ENCODE measurements at places on chromosomes 3 and 15.

DNA sequence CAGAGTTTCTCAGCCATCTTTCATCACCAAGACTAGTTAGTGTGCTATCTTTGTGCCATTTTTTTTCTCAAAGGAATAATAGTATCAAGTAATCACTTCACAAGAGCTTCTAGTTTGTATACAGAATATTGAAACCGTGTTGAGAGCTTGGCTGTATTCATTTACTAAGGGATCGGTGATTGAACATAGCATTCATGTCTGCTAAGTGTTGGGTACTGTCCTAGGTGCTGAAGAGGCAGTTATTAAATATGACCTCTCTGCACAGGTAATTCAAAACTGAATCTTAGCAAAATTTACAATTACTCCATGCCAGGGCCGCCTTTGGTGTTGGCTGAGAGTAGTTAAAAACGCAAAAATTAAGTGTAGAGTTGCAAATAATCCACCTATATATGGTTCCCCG is 355.3 kb upstream of the RORA start:
- DNase-seq = no peak

DNA sequence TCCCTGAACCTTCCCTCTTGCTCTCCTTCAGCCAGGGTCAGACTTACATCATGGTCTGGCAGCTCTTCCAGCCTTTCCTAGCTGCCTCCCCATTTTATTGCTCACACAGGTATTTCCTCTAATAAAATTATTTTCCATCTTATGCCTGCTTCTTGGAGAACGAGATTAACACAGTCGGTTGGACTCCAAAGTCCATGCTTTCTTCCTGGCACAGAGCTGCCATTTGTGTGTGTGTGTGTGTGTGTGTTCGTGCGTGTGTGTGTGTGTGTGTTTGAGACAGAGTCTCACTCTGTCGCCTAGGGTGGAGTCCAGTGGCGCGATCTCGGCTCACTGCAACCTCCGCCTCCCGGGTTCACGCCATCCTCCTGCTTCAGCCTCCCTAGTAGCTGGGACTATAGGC is 15.5 kb downstream of the FSD2 start:
- no peak for DNase-seq

DNA sequence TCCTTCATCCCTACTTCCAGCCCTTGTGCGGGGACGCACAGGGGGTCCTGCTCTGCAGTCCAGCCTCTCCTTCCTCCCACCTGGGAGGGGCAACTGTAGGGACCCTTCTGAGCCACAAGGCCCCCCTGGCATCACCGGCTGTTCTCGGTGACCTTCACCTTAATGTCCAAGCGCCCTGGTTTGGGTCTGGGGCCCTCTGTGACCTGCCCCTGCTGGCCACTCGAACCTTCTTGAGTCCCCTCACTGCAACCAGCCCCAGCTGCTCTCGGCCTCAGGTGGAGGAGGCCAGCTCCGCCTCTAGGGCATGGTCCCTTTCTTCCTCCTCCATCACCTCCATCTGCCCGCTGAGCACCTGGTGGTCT is 57.9 kb downstream of the RGMA start:
- no peak for DNase-seq

- DNase-seq = no peak
Observed at GRCh38 chr3:186160691-186161243, 51.9 kb upstream of the ETV5 start.

DNA sequence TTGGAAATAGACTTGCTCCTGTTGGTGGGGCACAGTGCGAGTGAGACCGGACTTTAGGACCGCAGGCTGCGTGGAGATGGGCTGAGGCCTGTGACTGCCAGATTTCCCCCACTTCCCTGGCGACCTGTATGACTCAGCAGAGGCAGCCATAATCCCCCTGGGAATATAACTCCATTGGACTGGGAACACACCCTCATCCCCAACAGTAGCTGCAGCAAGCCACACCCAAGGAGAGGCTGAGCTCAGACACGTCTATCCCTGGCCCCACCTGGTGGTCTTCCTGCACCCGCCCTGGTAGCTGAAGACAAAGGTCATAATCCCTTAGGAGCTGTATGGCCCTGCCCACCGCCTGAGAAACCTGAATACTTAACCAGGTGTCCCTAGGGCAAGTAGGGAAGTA is 42.6 kb downstream of the DZIP1L start:
- DNase-seq = no peak

DNA sequence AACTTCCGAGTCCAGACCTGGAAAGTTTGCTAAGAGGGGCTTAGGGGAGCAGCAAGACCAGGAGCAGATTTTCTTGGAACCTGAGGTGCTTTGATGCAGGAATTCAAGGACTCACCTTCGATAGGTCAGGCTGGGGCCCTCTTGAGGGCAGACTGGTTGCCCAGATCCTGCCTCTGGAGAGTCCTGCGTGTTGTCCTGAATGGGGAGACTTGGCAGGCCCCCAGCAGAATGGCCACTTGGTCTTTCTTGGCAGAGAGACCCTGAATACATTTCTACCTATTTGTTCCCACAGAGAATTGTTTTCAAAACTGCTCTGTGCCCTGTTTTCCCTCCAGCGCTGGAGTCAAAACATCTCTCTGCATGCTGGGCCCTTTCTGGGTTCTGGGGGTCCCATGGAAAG is 4.2 kb downstream of the KLF13 start:
- DNase-seq = no peak

DNA sequence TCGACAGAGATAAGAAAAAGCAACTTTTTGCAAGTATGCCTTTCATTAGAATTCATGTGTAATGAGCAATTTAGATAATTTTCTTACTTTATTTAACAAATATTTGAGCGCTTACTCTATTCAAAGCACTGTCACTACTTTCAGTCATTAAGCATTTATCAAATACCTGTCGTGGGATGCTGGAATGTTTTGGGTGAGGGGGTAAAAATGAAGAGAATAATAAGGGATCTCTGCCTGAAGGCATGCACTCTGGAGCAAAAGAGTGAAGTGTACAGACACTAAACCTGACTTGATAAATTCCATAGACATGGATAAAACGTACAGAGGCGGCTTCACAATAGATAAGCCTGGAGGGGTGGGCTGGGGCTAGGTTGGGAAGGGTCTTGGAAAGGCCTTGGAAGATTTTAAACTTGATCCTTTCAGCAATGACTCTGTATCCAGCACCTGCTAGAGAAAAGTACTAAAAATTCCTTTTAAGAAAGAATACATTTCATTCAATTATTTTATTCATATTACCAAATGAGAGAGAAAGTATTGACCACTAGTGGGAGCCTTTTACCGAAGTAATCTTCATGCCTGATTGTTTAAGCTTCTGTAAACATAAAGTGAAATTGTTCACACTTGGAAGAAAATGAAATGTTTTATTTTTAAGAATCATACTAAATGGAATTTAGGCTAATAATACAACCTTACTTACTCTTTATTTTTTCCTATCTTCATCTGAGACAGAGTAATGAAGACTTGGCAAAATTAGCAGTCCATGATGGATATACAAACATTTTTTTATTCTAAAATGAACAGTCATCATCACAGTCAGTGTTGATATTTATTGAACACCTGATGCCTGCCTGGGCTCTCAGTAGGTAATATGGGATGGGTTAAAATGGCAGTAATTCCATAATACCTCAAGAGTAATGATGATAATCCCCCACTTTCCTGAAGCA is 113.2 kb downstream of the PPP2R3A start:
- DNase-seq = peak; percentile 48

DNA sequence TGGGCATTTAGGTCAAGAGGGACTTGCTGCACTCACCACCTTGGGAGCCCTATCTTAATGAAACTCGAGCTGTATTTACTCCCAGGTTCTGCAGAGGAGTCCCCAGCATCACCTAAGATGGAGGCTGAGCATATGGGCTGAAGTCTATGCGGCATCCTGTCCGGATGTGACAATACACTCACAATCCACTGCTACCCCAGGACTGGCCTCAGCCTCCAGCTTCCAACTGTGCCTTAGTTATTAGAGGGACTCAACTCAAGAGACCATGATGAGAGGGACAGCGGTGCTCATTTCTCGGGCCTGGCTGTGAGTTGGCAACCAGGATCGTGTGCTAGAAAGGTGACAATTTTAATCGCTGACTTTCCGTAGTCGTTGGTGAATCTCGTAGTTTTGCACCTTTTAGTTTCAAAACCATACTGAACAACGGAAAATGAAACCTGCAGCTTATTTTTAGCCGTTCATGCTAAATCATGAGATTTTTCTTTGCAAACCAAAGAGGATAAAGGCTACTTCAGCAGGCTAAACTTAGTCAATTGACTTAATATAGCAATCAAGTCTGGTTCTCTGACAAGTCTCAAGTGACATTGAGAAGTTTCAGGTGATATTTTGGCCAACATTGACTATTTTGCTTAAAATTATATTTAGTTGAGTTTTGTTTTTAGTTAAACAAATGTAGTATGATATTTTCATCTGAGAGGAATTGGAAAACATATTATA is 11.1 kb downstream of the ZBTB38 start:
- peak; percentile 59 for DNase-seq

DNA sequence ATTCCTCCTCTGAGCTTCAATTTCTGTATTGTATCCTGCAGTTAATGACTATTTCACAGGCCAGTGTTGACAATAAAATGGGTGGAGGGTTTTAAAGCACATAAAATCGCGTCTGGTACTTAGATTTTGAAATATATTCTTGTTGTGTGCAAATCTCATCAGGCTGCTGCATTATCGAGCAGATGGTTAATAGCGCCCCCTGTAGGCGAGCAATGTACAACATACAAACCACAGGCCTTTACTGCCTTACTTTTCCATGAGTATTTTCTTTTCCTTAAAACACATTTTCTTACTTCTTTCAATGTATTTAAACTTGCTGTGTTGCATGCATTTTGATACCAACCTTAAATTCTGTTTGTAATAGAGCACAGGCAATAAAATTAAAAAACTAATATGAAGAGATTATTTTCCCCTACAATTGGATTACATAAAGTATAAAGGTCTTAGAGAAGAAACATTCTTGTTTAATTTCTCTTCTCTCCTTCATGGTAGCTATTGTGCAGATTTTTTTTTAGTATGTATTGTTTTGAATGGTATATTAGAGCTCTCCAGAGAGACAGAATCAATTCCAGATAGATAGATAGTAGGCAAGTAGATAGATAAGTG is 608.4 kb downstream of the CADM2 start:
- peak; percentile 46 for DNase-seq

DNA sequence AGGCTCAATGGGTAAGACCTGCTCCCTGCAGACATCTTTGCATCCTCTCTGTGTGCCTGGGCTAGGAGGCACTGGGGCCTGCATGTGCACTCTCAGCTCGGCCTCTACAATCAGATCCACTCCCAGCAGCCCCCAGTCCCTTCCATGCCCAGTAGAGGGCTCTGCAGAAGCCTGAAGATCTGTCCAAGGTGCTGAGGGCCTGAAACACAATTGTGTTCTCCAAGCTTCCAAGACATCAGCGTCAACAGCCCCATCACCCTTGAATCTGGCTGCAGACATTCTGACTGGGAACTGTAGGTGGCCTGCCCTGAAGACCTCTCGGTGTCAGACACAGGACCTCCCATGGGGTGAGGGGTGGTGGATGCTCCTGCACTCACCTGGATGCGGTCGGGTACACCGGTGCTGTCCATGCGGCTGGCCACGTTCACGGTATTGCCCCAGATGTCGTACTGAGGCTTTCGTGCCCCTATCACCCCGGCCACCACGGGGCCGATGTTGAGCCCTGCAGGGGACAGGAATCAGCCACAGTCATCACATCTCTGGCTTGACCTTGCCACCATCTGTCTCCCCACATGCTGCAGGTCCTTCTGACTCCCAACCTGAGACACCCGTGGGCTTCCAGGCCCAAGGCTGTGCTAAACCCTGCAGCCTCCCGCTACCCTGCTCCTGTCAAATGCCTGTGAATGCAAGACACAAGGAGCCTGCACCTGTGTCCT is 84.7 kb downstream of the SEC22A start:
- peak; percentile 53 for DNase-seq
